ENCODE measurements at places on chromosomes 4 and X.

DNA sequence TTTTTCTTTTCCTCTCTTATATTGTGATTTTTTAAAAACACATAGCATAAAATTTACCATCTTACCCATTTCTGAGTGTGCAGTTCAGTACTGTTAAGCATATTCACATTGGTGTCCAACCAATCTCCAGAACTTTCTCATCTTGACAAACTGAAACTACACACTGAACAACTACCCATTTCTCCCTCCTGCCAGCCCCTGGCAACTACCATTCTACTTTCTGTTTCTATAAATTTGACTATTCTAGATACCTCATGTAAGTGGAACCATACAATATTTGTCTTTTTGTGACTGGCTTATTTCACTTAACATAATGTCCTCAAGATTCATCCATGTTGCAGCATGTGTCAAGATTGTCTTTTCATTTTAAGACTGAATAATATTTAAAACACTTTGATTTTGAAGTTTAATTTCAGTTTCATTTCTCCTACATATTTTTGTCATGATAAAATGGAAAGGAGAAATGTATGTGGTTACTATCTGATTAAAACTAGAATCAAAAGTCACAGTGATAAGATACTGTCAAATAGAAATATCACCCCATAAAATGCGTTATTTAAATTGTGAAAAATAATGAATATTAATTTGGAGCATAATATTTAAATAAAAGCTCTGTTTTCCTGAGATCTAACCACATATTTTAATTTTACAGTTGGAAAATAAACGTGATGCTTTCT lies 122.8 kb downstream of the DIPK2B start:
- no peak for DNase-seq

GRCh38 chr4:107993969-107994368 lies 4.3 kb downstream of the HADH start:
- DNase-seq = no peak

GRCh38 chr4:14934704-14935390 lies 67.4 kb upstream of the CPEB2 start:
- no peak for DNase-seq

- DNase-seq = no peak
These were observed 8.4 kb upstream of the RXFP1 start for GRCh38 chr4:158513256-158513655.

DNA sequence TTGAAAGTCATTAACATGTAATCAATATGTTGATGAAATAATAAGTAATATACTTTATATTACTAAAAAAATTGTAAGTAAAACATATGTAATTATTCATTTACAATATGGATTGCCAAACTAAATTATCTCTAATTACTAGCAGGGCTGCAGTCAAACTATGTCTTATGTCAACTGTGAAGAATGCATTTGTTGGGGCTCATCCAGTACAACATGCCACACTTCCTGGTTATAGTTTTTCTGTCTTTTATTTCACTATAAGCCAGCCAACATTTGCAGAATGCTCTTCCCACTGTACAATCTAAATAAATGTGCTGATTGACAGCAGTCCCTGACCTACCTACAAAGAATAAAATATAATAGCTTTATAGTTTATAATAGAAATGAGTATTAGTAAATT lies 975.4 kb upstream of the NDST4 start:
- DNase-seq = no peak

- no peak for DNase-seq
These were observed 186.5 kb downstream of the MSL3 start for GRCh38 chrX:11944501-11944900.

DNA sequence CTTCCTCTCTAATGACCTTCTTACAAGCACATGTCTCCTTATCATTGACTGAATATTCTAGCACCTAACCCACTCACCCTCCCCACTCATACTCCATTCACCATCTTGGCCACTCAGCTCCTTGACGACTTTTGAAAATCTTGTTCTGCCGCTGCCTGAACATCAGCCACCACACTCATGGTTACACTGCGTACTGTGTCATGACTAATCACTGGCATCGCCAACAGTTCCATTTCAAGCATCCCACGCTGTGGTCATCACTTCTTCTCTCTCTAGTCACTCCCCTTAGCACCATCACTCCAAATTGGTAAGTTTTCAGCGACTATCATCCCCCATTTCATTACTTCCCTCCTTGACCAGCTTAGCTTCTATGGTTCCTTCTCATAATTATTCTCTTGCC lies 352.8 kb downstream of the MAPK10 start:
- DNase-seq = no peak

GRCh38 chr4:5052726-5053425 lies 1.6 kb downstream of the STK32B start:
- DNase-seq = no peak

GRCh38 chr4:138138774-138139173 lies 103.4 kb downstream of the SLC7A11 start:
- DNase-seq = no peak

DNA sequence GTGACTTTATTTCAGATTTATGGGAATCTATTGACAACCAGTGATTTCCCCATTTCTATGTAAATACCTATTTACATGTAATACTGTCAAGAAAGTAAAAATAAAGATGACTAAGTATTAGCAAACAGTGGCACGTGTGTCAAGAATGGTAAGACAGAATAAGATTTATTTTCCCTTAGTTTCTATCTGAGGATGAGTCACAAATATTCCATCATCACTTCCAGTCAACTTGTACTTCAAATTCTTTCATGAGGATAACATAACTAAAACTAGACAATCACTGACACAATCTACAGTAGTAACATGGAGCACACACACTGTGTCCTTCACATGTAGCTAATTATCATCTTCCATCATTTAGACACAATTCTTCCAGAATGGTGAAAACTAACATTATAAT lies 625.3 kb upstream of the PCDH7 start:
- DNase-seq = no peak

GRCh38 chrX:57453901-57454300 lies 137.9 kb upstream of the ZXDB start:
- no peak for DNase-seq

- DNase-seq = no peak
These were observed 35.3 kb downstream of the FAM13A start for GRCh38 chr4:89021684-89022083.

GRCh38 chrX:9781941-9782340 lies 4.3 kb upstream of the SHROOM2 start:
- no peak for DNase-seq

DNA sequence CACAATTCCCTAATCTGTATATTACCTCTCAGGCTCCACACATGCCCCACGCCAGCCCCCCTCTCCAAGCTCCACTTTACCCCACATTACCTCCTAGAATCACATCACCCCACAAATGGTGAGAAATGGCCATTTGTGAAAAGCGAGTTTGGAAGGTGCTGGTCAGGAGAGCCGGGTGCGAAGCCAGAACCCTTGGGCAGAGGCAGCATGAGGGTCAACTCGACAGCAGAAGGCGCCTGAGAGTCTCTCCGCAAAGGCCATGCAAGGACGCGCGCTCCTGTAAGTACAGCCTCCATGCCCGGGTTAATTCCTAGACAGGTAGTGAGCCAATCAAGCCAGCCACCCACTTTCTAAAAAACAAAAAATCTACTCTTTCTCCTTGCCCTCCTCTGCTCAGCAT lies 42.4 kb downstream of the RHOXF2 start:
- no peak for DNase-seq

- no peak for DNase-seq
These were observed 1.1 kb upstream of the SLBP start for GRCh38 chr4:1713003-1713851.

- DNase-seq = no peak
These were observed 2558.4 kb downstream of the ARAP2 start for GRCh38 chr4:33685939-33686338.

DNA sequence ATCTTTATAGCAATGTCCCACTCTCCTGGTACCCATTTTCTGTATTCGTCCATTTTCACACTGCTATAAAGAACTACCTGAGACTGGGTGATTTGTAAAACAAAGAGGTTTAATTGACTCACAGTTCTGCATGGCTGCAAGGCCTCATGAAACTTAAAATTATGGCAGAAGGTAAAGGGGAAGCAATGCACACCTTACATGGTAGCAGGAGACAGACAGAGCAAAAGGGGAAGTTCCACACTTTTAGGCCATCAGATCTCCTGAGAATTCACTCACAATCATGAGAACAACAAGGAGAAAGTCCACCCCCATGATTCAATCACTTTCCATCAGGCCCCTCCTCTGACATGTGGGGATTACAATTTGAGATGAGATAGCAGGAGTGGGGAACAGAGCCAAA lies 49.7 kb downstream of the TMLHE start:
- DNase-seq = no peak

- no peak for DNase-seq
These were observed 186.4 kb downstream of the AFAP1 start for GRCh38 chr4:7753271-7753670.

- peak; percentile 68 for DNase-seq
These were observed at the start of gene CLCN5 for GRCh38 chrX:49922291-49923241. Gene CLCN5 (plus strand): TSS chrX:49922596. CDS start chrX:49925299, 2,703 bp downstream.

DNA sequence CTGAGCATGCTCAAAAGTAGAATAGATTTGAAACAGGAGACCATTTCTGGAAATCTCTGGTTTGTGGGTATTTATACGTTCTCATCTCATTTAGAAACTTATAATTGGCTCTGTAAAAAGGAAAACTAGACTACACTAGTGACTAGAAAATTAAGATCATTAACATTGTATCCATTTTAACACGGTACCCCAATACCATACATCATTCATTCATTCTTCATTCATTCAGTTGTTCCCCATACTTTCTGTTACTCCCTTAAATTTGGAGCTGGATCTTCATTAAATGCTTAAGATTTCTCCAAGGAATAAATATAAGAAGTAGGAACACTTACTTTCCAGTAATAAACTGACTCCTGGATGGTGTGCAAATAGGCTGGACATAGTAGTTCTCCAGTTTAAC lies 1.3 kb downstream of the ARSJ start:
- no peak for DNase-seq

- DNase-seq = no peak
These were observed 239.0 kb downstream of the AFAP1 start for GRCh38 chr4:7700665-7701064.

DNA sequence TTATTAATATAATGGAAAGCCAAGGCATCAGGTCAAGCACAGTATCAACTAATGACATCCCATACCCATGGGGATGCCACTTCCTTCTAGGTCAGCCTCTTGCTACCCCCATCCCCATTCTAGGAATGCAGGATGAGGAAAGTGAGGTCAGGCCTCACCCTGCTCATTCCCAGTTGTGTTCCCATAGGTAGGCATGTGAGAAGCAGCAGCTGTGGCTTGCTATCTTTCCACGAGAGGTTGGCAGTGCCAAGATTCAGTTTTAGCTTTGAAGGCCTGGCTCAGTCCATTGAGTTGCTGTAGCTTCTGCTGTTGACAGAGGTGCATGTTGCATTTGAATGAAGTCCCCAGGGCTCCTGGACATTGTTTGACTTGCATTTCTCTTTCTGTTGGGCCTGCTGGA lies 15.5 kb downstream of the LONRF3 start:
- DNase-seq = no peak

DNA sequence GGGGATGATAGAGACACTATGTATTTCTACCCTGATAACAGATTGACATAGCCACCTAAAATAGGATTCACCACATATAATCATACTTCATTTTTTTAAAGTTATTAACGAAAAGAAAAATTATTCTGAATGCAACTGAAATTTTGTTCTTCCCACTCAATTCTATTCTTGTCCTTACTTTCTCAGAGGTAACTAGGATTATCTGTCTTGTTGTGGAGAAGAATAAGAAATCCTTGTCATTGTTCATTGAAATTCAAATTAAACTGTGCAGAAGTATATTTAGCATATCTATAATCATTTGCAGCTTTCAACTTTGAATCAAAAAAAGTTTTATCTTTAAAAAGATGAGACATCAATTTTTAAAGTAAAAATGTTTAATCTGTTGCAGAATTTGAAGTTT lies 40.4 kb upstream of the PRR27 start:
- no peak for DNase-seq

DNA sequence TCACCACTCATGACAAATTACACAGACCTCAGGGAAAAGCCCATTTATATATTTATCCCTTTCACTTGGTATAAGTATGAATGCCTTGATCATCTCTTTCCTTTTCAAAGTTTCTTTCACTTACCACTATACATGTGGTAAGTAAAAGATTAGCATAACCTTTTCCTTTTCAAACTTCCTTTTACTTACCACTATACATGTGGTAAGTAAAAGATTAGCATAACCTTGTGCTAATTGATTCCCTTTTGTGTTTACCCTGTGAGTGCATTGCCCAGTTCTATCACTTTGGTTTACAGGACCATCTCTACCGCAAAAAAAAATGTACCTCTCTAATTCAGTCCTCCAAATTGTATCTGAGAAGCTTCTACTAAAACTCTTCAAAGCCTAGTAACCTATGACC lies 32.7 kb upstream of the TCEANC start:
- DNase-seq = no peak

- no peak for DNase-seq
These were observed 13.2 kb downstream of the TMEM175 start for GRCh38 chr4:945274-946102.

GRCh38 chrX:2933125-2933900 lies 4.2 kb upstream of the ARSD start:
- no peak for DNase-seq

- DNase-seq = no peak
These were observed 199.2 kb downstream of the DCTD start for GRCh38 chr4:182717788-182718583.

GRCh38 chr4:20317424-20317985 lies 65.8 kb downstream of the SLIT2 start:
- no peak for DNase-seq

GRCh38 chr4:172989984-172990820 lies 178.4 kb upstream of the GALNT7 start:
- DNase-seq = no peak
